ENCODE measurements at places on chromosomes 4 and X.

DNA sequence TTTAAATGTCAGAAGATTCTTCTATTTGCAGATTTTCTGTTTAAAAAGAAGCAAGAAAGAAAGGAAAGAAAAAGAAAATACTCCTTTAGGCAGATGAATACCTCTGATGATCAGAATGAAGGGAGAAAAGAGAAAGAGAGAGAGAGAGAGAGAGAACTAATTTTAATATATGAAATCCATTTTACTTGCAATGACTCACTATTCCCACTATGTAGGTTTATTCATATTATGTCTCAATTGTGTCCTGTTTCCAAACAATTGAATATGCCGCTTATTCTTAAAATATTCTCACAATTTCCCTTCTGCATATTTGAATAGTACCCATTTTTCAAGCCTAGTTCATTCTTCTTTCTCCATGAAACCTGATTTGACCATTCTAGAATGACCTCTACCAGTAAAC, 11.7 kb downstream of the MEPE start:
- no peak for DNase-seq

DNA sequence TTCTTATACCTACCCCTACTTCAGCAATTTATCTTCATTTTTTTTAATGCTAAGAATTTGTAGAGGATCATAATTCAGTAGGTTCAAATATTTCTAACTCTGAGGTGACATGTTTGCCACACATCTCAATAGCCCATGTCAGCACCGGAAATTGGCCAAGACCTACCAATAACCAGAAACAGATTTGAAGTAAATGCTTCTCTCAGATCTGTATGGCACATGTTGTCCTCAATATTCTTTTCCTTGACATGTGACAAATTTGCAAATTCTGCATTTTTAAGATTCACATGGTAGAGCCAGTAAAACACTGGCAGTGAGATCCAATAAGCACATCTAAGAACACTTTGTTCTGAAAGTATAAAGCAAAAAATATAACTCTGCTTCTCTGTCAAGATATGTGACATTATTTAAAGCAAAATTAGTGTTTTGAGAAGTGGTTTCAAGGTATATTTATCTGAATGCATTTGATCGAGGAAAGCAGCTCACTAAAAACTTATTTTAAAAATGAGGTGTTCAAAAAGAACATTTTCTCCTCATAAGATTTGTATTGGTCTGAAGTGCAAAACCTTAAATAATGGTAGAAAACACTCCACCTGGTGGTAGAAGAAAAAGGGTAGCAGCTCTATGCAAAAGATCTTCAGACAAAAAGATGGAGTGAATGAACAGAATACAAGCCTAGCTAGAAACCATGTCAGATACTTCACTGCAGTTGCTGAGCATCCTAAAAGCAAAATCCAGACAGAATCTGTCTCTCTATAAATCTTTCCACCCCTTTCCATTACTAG, 513.8 kb upstream of the FAM241A start:
- no peak for DNase-seq

DNA sequence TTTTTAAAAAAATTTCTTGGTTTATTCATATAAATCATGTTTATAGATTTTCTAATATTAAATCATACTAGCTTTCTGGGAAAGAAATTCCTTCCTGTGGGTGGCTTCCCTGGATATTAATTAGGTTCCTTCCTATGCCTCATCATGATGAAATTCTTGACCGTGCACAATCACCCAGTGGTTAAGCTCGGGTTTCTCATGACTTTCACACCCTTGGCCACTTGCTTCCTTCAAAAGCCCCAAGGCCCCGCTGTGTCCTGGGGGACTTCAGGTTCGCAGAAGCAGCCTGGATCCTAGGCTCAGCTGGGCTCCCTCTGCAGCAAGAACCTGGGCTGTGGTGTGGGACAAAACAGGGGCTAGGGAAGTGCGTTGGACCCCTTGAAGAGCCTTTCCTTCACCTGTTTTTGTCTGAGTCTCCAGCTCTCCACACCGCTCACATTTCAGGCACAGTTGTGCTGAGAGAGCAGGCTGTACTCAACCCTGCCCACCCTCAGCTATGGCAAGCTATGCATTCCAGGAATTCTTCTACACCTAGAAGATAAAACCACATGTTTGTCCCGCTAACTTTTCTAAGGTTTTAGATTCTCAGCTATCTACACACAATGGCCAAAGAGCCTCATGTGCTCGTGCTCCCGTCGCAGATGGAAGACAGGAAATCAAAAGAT, 48.9 kb upstream of the TMSB15B start:
- no peak for DNase-seq

- no peak for DNase-seq
Measured at GRCh38 chr4:183858011-183858615, 47.0 kb upstream of the STOX2 start.

DNA sequence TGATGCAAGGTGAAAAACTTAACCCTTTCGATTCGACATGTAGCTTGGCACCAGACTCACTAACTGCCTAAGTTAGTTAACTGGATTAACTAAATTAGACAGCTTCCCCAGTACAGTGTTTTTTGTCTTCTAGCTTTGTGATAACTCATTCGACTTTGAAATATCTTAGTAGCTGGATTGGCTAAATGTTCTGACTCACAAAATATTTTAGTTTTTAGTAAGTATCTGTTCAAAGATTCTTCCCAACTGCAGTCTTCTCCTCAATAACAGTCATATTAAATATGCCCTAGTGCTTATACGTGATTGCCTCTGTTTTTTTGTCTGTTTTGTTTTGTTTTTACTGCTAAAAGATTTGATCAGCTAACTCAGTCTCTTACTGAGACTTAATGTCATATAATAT, 102.9 kb downstream of the KCNIP4 start:
- DNase-seq: no peak

DNA sequence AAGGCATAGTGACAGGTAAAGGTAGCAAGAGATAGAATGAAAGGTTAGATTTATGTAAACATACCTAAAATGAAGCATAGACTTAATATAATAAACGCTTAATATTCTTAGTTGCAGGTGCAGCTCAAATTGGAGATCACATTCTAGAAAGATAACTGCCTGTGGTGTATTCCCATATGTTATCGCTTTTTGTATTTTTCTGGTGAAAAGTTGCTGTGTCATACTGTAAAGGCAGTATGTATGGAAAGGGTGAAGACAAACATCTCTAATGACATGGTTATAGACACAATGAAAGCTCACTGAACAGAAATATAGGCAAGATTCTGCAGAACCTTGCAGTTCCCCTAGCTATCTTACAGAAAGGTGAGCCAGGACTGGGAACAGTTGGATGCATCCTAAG, 240.3 kb downstream of the DCLK2 start:
- DNase-seq: no peak

GRCh38 chr4:88908003-88908402, 149.0 kb downstream of the FAM13A start:
- DNase-seq: no peak

DNA sequence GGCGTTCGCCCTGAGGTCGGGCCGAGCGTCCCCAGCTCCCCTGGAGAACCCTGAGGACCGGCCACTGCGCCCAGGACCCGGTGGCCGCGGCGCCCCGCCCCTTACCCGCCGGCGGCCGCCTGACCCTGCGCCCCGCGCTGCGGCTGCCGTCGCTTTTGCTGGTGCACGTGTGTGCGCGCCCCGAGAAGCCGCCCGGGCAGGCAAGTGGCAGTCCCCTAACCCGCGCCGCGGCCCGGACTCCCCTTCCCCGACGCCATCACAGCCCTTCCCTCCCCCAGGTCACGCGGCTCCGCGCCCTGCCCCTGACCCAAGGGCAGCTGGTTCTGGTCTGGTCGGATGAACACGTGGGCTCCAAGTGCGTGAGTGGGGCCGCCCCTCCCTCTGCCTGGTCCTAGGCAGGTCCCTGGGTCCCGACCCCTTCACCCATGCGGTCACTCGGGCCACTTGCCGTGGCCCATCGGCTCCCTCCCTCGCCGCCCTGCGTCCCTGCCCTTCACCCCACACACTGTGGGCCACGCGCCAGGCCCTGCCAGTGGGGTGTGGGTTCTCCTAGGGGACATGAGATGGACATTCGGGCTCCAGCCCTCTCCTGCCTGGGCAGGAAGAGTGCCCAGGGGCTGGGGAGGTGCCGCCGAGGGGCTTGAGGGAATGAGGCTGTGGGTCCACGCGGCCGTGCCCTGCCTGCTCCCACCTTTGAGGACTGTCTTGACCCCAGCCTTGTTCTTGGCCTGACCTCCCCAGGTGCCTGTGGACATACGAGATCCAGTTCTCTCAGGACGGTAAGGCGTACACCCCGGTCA, 8.0 kb upstream of the FGFRL1 start:
- no peak for DNase-seq

DNA sequence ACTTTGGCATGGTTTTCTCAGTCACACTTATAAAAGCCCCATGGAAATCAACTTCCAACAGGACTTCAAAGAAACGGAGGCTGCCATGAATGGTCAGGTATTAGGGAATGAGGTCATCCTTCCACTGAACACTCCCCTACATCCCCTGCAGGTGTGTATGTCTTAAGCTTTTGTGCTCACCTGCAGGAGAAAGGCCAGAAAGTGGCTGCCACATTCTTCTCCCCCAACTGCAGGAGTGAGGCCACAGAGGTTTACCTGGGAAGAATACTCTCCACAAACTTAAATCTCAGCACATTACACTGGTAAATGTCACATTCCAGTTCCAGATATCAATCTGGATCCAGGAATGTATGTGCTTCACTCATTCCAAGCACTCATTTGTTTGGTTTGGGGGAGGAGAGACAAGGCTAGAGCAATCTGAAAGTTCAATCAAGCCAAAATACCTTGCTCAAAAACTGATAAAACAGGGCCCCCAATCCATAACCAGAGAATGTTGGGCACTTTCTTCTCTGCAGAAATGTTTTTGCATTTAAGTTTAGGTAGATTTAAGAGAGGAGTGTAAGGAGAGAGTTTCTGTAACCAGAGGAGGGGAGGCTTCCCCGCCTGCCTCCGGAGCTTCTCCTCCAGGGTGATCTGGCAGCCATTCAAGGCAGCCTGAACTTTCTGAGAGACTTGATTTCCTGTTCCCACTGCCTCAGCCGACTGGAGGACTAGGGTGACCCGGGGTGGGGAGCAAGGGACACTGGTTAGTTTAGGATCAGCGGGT, 15.4 kb downstream of the FAM9C start:
- no peak for DNase-seq

- no peak for DNase-seq
Measured at GRCh38 chrX:126448681-126449080, 103.9 kb downstream of the DCAF12L1 start.

- no peak for DNase-seq
Measured at GRCh38 chr4:5708449-5709206, at the start of gene EVC2. EVC2 (minus strand) TSS chr4:5708559; CDS start chr4:5708513, 46 bp downstream.

- DNase-seq: no peak
Measured at GRCh38 chrX:37371578-37371991, 22.4 kb downstream of the PRRG1 start.

- no peak for DNase-seq
Measured at GRCh38 chrX:104112326-104112951, at the start of gene ZCCHC18. ZCCHC18 (plus strand) TSS chrX:104112523; CDS start chrX:104114112, 1,589 bp downstream.

- DNase-seq: no peak
Measured at GRCh38 chr4:115453416-115453815, 340.0 kb upstream of the NDST4 start.

DNA sequence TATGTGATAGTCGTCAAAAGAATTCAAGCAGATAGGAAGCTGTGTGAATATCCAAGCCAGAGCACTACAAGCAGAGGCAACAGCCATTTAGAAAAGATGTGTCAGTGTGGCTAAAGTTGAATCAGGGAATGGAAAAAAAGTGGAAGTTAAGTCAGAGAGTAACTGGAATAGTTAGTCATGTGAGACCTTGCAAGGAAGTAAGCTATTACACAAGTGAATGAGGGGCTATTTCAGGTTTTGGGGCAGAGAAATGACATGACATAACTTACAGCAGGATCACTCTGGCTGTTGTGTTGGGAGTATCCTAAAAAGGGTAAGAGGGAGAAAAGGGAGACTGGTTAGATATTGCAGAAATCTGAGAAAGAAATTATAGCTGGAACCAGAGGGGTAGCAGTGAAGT, 236.6 kb upstream of the PCDH18 start:
- DNase-seq: no peak

GRCh38 chr4:127708985-127709384, 21.2 kb upstream of the SLC25A31 start:
- DNase-seq: no peak

DNA sequence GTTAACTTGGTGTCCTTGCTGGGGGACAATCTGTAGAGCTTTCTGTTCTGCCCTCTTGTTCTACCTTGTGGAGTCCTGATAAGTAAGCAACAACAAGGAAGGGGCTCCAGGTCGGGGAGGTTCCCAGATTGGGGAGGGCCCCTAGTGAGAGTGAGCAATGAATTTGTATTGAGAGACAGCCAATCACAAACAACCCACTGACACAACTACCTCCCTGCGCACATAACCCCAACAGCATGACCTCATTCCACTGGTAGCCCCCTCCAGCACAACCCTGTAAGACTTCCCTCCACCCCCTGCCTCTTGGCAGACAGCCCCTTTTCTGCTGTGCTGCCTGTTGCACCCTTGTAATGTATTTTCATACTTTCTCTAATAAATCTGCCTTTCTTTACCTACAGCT, 19.7 kb upstream of the PNPLA4 start:
- DNase-seq: no peak

- no peak for DNase-seq
Measured at GRCh38 chr4:79872738-79873137, 200.3 kb downstream of the ANTXR2 start.

DNA sequence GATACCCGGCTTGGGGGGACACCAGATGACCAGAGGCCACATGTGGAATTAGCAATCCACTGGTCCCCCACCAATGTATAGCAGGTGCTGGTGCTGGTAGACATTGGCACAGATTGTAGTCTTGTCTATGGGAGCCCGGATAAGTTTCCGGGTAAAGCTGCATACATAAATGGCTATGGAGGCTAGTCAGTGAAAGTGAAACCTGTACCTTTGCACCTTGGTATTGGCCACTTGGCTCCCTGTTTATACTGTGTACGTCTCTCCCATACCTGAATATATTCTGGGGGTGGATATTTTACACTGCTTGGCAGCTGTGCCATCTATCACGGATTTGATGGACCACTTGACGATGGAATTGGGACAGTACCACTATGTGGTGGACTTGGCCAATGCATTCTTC, 5.6 kb upstream of the TIGD2 start:
- no peak for DNase-seq

GRCh38 chr4:121479808-121480207, 99.0 kb upstream of the QRFPR start:
- DNase-seq: no peak

DNA sequence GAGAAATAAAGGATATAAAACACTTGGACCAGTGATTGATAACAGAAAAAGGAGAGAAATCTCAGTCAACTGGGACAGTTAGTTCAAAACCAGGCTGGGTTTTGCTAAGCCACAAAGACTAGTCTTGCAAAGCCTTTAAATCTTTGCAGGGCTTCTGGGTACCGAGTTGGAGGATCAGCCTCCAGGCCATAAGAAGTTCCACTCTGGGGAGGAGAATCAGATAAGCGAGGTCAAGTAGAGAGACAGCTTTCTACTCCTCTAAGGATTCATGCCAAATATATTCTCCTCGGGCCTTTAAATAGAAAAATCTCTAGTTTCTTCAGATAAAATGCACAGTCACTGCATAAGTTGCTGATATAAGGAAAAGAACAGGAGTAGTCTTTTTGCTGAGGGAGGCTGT, 92.7 kb downstream of the MFAP3L start:
- no peak for DNase-seq

GRCh38 chrX:54807524-54808108, at the start of gene MAGED2:
MAGED2 (plus strand) TSS chrX:54807745; CDS start chrX:54809332, 1,587 bp downstream.
- peak; percentile 21 for DNase-seq

GRCh38 chrX:93673056-93673868, at the start of gene NAP1L3:
NAP1L3 (minus strand) TSS chrX:93673578; CDS start chrX:93673304, 274 bp downstream.
- peak; percentile 25 for DNase-seq

GRCh38 chr4:138897811-138898226, 117.8 kb upstream of the NOCT start:
- DNase-seq: no peak

All from stimulated activated CD8-positive, alpha-beta memory T cell treated with anti-CD3 and anti-CD28 coated beads, Interleukin-15, amount 100 ng/mL, for 4 hours (primary cell).